CD8-positive, alpha-beta T cell (primary cell): ENCODE measurements at places on chromosomes 12 and 14. TPM values are rescaled to one million over a fixed set of nuclear protein-coding genes. Genes with fewer than 3 reads are reported as not detected.

DNA sequence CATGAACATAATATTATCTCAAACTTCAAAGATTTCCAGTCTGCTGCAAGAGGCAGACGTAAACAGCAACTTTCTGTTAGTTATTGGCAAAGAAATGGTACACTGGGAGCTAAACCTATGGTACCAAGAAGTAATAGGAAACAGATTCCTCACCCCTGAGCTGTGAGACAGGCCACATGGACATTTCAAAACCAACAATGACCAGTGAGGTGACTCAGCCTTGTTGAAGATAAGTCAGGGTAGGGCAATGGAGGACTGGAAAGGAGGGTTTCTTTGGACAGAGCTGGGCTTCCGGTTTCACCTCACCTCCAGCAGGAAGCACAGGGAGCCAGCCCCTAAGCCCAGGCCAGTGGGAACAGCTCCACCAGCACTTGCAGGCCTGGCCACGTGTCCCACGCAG, 1320.5 kb downstream of the AACS start:
- no peak for DNase-seq

GRCh38 chr12:56670836-56671235, 17.2 kb downstream of the PTGES3 start:
- DNase-seq: no peak

- no peak for DNase-seq
Measured at GRCh38 chr14:71716041-71716772, 216.0 kb upstream of the RGS6 start.

DNA sequence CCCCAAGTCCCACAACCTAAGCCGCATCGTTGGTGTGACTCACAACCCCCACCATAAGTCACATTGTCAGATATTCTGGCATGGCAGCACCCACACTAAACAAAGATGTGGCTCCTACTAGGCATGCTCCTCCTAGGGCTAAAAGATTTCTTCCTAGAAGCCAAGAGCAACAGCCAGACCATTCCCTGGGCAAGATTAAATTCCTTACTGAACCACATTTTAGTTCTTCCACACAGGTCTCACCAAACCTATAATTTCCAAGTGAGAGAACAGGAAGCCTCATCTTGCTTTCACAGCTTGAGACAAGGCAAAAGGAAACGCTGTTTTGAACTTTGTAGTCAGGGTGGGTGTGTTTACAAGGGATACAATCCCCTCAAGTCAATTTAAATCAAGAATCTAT, 632.8 kb downstream of the DIO2 start:
- DNase-seq: no peak

DNA sequence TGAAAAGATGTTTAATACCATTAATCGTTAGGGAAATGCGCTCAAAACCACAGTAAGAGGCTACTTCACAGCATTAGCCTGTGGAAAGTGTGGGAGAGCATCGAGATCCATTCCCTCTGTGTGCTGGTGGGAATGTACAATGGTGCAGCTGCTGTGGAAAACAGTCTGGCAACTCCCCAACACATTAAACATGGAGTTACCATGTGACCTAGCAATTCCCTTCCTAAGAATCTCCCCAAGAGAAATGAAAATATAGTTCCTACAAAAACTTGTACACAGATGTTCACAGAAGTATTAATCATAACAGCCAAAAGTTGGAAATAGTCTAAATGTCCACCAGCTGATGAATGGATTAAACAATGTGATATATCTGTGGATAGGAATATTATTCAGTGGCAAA, 23.8 kb downstream of the MLXIP start:
- no peak for DNase-seq

DNA sequence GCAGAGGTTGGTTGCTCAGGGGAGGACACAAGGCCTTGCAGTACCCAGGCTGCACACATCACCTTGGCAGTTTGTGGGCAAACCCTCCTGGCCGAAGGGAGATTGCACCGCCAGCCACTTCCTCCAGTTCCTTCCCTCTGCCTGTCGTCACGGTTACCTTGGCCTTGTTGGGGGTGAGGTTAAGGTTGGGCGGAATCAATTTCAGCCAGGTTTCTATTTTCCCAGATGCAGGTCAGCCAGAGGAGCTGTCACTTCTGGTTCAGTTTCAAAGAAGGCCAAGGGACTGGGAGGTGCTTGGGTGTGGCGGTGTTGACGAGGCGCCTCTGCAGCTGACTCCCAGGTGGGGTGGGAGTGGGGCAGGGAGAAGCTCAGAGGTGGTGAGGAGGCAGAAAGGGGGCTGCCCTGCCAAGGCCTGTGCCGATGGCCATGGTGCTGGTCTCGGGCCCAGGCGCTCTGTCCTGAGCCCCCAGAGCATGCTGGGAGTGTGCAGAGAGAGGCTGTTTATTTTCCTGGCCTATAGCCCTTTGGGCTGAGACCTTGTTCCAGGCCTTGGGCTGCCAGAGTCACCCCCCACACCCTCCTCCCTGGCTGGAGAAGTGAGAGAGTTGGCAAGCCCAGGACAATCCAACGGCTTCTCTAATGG, 31.4 kb downstream of the JDP2 start:
- no peak for DNase-seq

GRCh38 chr12:132710043-132710404, 618 bp upstream of the PGAM5 start:
- no peak for DNase-seq

DNA sequence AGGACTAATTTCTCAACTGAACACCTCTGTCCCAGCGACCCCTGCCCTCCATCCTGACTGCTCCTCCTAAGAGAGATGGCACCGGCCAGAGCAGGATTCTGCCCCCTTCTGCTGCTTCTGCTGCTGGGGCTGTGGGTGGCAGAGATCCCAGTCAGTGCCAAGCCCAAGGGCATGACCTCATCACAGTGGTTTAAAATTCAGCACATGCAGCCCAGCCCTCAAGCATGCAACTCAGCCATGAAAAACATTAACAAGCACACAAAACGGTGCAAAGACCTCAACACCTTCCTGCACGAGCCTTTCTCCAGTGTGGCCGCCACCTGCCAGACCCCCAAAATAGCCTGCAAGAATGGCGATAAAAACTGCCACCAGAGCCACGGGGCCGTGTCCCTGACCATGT, 756 bp downstream of the RNASE7 start:
- no peak for DNase-seq

- no peak for DNase-seq
Measured at GRCh38 chr14:64491637-64492036, 12.0 kb downstream of the ZBTB25 start.

DNA sequence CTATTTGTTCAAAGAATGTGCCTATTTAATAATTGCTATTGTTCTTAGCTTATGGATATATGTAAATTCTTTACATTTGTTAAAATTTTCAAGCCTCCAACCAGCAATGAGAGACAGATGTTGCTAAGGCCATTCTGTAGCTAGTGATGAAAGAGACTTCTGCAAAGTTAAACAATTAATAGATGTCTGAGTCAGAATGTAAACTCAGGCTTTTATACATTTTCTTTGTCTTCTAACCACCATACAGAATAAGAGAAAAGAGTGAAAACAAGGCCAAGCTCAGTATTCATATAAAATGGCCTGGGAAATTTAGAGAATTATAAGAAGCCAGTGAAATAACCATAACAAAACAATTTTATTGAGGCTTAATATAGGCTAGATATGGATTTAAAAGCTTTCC, 1102.3 kb upstream of the SEL1L start:
- DNase-seq: no peak

DNA sequence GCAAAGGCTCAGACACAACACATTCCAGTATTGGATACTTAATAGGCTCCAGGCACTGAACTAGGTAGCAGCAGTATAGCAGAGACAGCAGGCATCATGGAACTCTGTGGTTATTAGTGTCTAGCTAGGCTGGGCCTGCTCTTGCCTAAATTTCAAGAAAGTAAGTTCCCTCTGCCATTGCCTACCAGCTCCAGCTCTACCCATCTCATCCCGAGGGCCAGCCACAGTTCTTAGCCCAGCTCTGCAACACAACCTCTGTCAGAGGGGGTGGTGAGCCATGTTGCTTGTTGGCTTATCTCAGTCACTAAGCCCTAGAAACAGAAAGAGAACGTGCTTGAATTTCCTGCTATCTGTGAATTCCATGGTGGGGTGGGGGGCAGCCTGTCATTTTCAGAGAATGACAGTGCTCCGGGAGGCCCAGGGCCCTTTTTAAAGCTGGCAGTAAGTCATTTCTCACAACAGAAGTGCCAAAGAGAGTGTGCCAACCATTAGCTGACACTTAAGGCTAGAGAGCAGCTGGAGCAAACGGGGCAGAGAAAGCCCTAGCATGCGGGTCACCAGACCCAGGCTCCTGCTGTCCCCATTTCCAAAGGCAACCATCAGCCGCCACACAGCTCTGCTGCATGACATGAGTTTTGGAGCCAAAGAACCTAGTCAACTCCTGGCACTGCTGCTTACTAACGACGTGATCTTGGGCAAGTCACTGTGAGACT, 105.9 kb downstream of the PRMT8 start:
- DNase-seq: no peak

GRCh38 chr14:92266216-92266615, 56.7 kb upstream of the SLC24A4 start:
- DNase-seq: no peak

DNA sequence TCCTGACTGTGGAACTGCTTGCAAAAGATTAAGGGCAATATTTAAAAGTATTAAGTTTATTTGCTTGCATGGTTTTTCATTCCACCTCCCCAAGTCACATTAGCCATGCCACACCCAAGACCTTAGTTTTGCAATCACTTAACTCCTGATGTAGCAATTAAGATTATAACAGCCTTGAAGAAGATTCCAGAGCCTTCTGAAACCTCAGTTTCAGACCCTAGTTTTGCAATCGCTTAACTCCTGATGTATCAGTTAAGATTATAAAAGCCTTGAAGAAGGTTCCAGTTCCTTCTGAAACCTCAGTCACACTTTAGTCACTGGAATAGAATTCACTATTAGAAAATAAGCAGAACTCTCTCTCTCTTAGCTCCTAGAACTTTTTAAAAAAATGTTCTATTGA, 42.7 kb upstream of the DCN start:
- no peak for DNase-seq

DNA sequence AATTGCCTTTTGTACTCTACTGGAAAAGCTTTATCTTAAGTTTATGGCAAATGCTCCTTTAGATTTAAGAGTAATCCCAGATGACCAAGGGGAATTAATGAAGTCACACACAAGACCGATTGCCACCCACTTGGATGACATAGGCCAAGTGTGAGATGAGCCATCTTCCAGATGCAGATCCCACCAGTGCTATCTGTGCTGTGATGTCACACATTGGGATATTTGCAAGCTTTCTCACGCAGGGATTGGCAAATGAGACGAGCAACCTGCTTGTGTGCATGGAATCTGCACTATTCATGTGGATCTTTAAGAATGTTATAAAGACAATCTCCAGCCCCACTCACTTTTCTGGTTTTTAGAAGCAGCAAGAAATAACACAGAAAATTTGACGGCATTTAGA, 602.1 kb upstream of the TMEM132C start:
- no peak for DNase-seq

GRCh38 chr12:25994901-25995625, 36.6 kb downstream of the RASSF8 start:
- no peak for DNase-seq

GRCh38 chr14:55585854-55586253, 5.8 kb downstream of the KTN1 start:
- no peak for DNase-seq

DNA sequence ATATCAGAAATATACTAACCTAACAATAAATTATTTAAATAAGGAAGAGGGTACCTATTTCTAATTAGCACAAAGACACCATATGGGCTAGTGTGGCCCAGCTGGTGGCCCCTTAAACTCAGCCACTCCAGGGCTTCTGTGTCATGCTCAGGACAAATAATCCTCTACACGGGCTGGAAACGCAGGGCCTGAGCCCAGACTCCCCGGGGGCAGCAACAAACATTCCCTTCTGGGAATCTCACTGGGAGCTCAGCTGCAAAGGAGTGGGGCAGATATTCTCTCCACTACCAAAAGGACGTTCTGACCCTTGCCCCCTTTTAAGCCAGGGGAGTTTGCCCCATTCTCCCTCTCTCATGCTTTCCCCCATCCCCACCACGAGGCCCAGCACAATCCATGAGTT, 43.7 kb upstream of the ELK3 start:
- no peak for DNase-seq

- DNase-seq: no peak
Measured at GRCh38 chr12:49108958-49109404, 1.7 kb downstream of the LMBR1L start.

DNA sequence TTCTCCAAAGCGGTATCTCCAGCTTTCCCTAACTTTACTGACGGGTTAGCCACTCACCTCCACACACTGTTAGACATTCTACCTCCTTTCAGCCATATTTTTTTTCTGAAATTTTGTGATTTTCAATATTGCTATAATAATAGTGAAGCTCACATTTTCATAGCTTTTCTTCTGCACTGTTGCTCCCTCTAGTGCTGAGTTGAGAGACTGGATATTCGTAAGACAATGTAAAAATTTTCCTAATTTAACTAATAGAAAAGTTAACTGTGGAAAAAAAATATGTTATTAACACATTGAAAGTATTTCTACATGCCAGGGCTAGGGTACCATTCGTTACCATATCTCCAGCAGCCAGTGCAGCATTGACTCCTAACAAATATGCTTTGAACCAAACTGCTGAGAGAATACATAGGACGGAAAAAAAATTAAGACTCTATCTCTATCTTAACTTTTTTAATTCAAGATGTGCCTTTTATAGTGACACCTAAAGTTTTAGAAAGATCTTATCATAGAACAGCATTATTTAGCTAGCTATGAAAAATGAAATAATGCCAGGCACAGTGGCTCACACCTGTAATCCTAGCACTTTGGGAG, 48.7 kb upstream of the ABCC9 start:
- DNase-seq: no peak

DNA sequence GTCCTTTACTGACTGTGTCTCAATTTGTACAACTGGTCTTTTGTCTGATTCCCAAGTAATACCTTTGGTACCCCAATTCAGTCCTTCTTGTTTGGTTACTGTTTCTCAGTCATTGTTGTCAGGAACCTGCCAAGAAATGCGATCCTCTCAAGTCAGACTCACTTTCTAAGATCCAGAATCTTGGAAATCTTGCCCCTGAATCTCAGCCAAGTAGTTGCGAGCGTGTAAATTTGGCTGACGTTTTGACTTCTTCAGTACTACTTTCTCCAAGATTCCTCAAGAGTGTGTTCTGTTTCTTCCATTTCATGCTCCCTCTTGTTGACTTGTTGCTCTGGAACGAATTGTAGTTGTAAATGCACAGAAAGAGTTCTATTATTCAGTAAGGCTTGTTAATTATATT, 114.0 kb downstream of the MSRB3 start:
- no peak for DNase-seq

The KRT72 gene
- 5.6 TPM for total RNA-seq

The GLRX5 gene
- 13.7 TPM for total RNA-seq

The PELI2 gene
- 15.1 TPM for total RNA-seq

The DPPA3 gene
- not detected for total RNA-seq

The ALDH6A1 gene
- total RNA-seq: 4.0 TPM

The RIMBP2 gene
- total RNA-seq: not detected

The SENP1 gene
- 24.4 TPM for total RNA-seq

The VRTN gene
- not detected for total RNA-seq

The TAC3 gene
- not detected for total RNA-seq

The DIO3 gene
- not detected for total RNA-seq

The BDKRB2 gene
- not detected for total RNA-seq

The KRT74 gene
- total RNA-seq: not detected
